Thymus (tissue), 14 donors: ENCODE measurements at places on chromosomes 2 and 18. TPM values are rescaled to one million over a fixed set of nuclear protein-coding genes. Genes with fewer than 3 reads are reported as not detected.

- no peaks in the 10 kb centered on the region for H3K36me3 ChIP-seq
- DNase-seq = no peak
- no peaks in the 10 kb centered on the region for H3K4me1 ChIP-seq
- no peaks in the 10 kb centered on the region for H3K27me3 ChIP-seq
Measured at GRCh38 chr2:142315346-142315745, 184.5 kb upstream of the LRP1B start.

GRCh38 chr18:49359732-49360444, 100.6 kb downstream of the DYM start:
- H3K4me3 ChIP-seq = no peak overlapping the region
- no peaks in the 10 kb centered on the region for H3K36me3 ChIP-seq
- no peak overlapping the region for H3K27ac ChIP-seq
- H3K27me3 ChIP-seq = no peaks in the 10 kb centered on the region
- peaks cover 7% of the 10 kb centered on the region for H3K4me1 ChIP-seq
- no peak for DNase-seq

Gene ARMC9
- total RNA-seq = 5.7 TPM

DNA sequence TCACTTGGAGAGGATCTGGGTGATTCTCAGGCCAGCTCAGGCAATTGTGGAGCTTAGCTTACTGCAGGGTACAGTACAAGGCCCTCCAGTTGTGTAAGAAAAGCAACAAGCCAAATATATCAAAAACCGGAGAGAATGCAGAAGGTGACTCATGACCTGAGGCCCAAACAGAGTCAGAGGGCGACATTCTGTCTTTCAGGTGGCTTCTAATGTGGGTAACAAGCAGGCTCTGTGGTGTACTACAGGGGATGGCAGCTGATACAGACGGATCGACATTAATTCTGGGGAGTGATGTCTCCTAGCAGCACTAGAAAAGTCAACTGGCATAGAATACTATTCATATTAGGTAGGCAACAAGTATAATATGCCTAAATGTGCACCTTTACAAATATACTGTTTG, 219.5 kb upstream of the SOX11 start:
- no peak overlapping the region for H3K4me3 ChIP-seq
